ENCODE measurements at places on chromosomes 7 and 10.

DNA sequence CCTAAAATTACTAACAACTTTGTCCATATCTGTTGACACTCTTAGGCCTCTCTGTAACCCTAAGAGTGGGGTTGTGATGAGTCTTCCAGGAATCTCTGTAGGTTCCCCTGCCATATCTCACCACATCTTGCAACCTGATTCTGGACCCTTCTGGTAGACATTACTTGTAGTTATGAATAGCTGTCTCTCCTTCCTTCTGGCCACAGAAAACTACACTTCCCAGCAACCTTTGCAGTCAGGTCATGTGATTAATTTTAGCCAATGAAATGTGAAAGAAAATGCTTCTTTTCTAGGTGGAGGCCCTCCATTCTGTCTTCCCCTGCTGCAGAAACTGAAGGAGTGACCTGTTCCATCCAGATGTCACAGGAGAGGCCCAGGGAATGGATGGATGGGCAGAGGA lies 147.6 kb upstream of the AOAH start:
- DNase-seq: no peak

GRCh38 chr10:847868-848267 lies 83.6 kb downstream of the LARP4B start:
- no peak for DNase-seq

DNA sequence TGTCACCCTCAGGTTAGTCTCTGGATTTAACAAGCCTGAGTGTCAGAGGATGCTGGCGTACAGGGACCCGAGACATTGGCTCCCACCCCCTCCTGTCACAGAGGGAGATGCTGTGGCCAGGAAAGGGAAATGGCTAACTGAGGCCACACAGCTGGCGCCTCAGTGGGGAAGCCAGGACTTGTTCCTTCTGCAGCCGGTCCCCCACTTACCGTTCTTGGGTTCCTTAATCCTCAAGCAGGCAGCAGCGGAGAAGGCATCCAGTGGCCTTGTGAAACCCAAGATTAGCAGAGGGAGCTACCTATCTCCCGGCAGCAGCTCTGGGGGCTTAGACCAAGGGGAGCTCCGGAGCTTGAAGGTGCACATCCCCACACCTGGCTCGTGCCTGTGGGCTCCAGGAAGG lies 65.4 kb downstream of the NEURL1 start:
- no peak for DNase-seq

GRCh38 chr7:45066409-45066808 lies 22.4 kb downstream of the NACAD start:
- no peak for DNase-seq

DNA sequence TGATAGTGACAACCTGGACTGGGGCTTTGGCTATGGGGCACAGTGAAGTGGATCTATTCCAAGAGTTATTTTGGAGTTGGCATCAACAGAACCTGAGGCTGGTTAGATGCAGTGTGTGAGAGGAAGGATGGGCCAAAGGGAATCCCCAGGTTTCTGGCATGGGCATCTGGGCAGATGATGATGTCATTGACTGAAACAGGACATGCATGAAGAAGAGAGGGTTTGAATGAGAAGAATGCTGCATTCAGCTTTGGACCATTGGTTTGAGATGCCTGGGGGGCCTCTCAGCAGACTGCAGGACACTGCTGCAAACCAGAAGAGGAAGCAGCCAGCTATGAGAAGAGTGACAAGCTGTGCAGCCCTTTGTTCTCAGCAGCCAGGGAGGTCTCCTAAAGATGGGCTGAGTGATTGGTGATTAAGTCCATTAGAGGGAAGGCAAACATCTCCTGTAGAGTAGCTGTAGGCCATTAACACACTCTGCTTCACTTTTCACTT lies 23.1 kb upstream of the PIK3CG start:
- peak; percentile 82 for DNase-seq

DNA sequence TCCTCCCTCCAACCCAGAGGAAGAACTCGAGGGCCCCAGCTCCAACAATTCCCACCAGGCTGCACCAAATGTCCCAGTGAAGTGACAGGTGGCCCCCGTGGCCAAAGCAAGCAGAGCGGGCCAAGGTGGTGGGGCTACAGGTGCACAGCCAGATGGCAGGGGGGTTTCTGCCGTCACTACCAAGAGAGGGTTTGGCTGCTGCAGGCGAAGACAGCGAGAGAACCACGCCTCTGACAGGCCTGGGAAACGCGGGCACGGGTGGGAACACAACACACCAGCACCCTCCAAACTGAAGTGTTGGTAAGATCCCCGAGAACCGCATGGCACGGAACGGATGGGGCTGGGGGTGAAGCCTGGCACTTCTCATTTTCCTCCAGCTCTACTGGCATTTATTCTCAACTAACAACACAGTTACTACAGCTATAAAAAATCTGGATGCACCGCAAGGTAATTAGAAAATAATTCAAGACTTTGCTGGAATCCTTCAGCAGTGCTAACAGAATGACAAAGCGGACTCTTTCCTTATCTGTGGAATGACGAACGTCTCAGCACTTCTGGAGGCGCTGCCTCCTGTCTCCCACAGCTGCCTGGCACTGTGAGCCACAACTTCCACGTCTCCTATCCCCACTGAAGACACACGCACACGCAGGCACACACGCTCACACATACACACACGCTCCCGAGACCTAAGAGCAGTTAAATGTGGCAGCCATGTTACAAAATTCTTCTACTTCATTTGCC lies 167.9 kb downstream of the TCERG1L start:
- DNase-seq: no peak

- no peak for DNase-seq
Measured at GRCh38 chr7:74356589-74357315, 67.5 kb downstream of the CLIP2 start.

DNA sequence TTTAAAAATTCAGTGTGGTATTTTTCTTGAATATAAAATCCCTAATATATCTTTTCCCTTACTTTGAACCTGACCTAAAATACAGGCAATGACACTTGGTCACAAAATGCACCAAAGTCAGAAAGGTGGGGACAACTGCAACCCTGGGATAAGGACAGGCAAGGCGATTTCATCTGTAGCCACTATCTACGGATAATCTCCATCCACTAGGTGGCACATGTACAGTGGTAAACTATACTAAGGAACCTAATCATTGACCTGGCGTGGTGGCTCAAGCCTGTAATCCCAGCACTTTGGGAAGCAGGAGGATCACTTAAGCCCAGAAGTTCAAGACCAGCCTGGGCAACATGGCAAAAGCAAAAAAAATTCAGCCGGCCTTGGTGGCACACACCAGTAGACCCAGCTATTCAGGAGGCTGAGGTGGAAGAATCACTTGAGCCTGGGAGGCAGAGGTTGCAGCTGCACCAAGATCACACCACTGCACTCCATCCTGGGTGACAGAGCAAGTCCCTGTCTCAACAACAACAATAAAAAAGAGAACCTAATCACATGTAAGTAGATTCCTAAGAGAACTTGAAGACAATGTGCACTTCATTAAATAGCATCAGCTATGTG lies 98.9 kb downstream of the KMT2C start:
- peak; percentile 12 for DNase-seq

DNA sequence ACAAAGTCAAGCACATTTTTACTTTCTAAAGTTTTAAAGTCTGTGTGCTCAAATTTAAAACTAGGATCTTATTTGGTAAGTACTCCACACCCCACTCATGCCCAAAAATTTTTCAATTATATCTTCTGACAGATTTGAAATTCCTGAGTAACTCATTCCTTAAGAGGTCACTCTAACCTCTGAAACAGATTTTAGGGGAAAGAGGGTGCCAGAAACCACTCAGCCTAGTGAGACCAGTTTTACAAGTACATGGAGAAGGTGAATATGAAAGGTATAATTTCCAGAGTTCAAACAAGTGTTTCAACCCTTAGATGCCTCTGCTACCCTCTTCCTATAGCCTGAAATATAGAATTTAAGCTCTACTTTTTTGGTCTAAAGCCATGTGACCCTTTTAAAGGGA lies 79.2 kb downstream of the C7orf25 start:
- no peak for DNase-seq

GRCh38 chr10:59807629-59808620 lies 54.7 kb upstream of the MRLN start:
- no peak for DNase-seq

DNA sequence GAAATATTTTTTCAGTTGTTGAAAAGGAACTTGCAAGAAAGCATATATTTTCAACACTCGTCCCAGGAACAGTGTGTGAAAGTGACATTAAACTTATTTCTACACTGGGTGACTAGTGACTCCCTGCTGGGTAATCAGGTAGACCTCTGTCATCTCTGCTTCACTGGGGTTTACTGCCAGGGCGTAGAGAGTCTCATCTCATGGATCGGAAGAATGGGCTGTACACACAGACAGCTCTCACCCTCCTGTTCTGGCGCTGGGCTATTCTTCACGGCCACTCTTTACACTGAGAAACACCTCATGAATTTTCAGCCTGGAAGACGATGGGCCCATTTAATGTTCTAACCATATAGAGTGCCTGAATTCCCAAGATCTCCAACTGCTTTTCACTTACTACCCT lies 36.4 kb downstream of the NRP1 start:
- no peak for DNase-seq

DNA sequence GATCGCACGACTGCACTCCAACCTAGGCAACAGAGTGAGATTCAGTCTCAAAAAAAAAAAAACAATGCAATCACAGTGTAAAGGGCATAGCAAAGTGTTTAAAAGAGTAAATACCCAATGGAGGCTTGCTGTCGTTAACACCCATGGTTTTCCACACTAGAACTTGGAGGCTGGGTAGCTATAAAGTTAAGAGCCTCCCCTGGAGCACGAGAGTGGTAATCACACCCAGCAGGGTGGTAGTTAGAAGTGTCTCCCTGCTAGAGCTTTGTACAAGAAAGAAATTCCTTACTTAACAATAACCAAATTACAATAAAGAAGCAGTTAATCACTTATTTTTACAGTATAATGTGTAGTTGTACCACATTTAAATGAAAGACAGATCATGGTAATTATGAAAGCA lies 1078.9 kb downstream of the NRG3 start:
- no peak for DNase-seq

DNA sequence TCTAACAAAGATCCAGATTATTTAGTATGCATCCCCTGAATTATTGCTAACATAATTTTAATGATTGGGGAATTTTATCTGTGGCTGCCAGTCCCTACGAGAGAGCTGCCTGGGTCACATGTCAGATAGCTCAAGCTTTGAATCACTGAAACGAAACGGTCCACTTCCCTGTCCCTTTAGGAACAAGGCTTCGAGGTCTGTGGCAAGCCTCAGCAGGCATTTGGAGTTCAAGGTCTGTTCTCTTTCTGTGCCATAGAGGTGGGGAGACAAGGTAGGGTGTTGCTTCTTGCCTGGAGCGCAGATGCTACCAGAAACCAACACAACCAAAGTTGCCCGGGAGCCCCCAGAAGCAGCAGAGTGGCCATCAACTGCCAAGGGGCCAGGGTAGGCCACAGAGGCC lies 13.9 kb upstream of the SH2D4B start:
- no peak for DNase-seq

DNA sequence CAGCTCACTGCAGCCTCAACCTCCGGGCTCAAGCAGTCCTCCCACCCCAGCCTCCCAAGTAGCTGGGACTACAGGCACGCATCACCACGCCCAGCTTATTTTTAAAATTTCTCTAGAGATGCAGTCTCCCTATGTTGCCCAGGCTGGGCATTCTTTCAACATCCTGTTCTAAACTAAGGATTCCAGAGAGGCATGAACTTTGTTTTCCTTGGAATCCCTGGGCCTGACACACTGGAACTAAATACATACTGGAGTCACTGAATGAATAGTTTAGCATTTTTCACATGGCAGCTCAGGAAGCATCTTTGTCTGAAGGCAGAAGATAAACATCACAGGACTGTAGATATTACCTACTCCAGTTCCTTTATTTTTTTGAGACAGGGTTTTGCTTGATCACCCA lies 108.7 kb downstream of the ITIH5 start:
- no peak for DNase-seq

- no peak for DNase-seq
Measured at GRCh38 chr10:103942866-103943265, 24.1 kb upstream of the SLK start.
